ENCODE measurements at places on chromosomes 1 and 21. TPM values are rescaled to one million over a fixed set of nuclear protein-coding genes. Genes with fewer than 3 reads are reported as not detected.

DNA sequence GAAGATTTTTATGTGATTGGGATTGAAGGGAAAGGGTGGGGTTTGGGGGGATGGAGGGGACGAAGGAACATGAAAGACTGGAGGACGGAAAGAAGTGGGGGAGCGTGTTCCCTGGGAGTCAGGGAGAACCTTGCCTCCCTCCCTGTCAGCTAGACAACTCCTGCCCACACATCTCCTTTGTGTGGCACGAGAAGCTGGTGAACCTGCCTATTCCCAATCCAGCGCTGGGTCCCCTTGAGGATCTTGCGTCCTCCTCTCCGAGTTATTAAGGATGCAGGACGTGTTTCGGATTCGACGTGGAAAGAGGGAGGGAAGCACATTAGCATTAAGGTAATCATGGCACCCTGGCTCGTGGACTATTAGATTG lies 1.4 kb downstream of the LRRC7 start:
- DNase-seq, result no peak

GRCh38 chr1:74822851-74823401 lies 90.0 kb downstream of the TYW3 start:
- no peak for DNase-seq

GRCh38 chr21:34157521-34157920 lies 84.1 kb downstream of the MRPS6 start:
- DNase-seq, result no peak

DNA sequence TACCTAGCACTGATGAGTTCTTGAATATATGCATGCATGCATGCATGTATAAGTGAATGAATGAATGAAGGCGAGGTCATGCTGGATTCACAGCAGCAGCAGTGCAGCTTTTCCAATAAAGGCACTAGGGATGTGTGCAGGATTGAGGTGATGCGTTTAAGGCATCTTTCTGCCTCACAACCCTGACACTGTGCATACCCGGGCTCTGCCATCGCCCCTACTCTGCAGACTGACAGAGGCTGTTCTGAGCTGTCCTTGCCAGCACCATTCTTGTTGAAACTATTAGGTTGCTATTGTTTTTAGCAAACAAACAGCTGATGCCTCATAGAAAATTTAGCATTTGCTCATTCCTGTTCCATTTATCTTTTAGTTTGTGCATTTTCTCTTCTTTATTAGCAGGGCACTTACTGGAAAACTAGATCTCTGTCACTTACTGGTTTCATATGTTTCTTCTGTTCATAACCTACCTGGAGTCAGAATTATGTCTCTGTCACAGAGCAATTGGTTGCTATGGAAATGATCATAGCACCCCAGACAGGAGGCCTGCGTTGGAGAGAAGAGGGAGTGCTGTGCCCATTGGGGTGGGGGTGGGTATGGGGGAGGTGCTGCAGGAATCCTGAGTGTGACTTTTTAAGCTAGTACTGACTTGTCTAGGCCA lies 79.0 kb downstream of the CD58 start:
- no peak for DNase-seq

- DNase-seq, result no peak
These were observed 18.8 kb downstream of the GPR52 start for GRCh38 chr1:174466607-174467006.

DNA sequence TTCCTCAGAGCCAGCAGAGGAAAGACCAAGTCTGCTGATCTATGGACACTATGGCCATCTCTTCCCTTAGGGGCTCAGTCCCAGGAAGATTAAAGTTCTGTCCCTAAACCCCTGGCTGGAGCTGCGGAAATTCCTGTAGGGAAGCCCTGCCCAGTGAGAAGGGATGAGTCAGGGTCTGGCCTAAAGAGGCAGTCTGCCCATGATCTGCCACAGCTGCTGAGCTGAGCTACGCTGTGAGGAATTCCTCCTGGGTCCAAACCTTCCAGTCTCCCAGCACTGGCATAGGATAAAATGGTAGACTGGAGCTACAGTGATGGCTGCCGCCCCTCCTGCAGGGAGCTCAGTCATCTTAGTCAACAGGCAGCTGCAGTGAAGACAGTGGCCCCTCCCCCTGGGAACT lies 213.7 kb downstream of the BRINP2 start:
- DNase-seq, result peak; percentile 31

GRCh38 chr1:66641891-66642473 lies 108.0 kb downstream of the SGIP1 start:
- no peak for DNase-seq

- DNase-seq, result no peak
These were observed 18.9 kb downstream of the SGIP1 start for GRCh38 chr1:66552829-66553228.

DNA sequence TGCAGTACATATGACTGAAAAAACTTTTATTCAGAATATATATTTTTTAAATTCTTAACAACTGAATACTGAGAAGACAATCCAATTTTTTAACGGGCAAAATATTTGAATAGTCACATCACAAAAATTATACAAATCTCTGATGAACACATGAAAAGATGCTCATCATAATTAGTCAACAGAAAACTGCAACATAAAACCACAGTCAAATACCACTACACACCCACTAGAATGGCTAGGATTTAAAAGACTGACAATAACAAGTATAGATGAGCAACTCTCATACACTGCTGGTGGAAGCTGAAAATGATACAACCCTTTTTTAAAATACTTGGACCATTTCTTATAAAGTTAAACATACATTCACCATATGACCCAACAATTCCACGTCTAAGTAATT lies 87.7 kb upstream of the TNFSF4 start:
- no peak for DNase-seq

DNA sequence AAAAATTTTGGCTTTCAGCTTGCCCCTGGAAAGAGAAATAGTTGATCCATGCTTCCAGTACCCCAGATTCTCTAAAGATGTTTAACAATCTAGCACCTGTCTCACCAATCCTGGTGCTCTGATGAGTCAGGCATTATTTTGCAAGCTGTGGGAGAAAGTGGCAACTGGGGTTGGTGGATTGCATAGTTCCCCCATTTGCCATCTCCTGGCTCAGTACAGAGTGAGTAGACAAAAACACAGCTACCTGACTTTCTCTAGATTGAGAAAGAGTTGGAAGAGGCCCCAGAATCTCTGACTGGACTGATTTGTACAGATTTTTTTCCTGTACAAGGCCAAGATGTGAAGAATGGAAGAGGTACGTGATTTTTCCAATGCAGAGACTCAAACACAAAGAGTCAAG lies 75.1 kb upstream of the NEGR1 start:
- peak; percentile 96 for DNase-seq

DNA sequence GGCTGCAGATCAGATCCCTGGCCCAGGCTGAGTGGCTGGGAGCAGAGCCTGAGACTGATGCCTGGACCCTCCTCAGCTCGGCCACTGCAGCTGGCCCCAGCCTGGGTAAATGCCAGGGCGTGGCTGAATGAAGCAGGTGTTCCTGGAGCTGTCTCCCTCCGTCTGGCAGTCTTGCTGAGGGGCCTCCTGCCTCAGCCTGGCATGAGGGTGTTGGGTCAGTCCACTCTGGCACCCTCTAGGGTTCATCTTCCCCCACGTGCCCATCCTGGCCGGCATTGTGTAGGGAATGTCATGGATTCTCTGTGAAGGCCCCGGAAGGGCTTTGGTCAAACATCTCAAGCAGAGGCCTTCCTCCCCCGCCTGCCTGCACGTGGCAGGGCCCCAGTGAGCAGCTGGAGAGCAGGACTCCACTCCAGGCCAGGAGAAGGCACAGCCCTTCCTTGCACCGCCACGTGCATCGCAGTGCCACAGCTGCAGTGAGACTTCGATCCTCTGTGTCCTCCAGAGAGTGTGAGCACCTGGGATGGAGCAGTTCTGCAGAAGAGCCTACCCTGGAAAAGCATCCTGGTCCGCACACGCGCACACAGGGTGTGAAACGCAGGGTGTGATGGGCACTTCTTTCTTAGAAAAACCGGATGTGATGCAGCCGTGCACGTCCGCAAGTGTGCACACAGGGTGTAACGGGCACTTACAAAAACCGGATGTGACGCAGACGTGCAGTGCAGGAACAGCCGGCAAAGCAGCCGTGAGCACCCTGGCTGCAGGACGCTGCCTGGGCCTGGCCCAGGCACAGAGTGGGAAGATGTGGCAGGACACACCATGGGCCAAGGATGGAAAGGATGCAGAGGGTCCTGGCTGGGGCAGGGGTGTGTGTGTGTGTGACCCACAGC lies 4.6 kb upstream of the KRTAP10-4 start:
- DNase-seq, result no peak

- no peak for DNase-seq
These were observed 1.8 kb downstream of the PLEKHO1 start for GRCh38 chr1:150151291-150152181.

DNA sequence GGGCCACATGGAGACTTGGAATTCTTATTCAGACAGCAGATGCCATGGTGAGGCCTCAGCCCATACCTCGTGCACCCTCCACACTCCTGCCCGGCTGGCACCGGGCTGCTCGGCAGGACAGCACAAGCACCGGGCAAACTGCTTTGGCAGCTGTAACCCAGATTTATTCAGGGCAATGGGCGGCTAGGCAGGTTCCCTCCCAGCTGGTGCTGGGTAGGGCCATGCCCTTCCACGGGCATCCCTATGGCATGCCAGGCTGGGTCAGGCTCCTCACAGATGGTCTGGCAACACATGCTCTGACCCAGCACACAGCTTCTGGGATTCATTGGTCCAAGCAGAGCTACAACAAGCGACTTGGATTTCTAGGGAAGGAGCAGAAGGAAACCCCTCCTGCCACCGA lies 53.4 kb downstream of the ATP1A1 start:
- no peak for DNase-seq

GRCh38 chr1:25651824-25652741 lies 35.5 kb downstream of the MAN1C1 start:
- no peak for DNase-seq

DNA sequence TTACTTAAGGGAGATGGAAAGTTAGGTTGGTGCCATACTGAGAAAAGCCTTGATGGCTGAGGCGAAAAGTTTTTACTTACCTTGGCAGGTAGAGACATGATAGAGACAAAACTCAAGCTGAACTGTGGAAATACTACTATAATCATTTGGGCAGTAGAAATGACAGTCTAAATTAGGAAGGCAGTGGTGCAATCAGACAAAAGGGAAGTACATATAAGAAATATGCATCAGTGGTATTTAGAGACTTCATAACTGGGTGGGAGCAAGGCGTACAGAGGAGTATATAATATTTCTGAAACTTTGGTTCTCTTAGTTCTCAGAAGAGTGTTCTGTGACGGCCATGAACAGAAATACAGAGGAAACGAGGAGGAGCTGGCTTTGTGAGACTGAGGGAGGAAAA lies 2.4 kb upstream of the CEP350 start:
- no peak for DNase-seq

- no peak for DNase-seq
These were observed 2.4 kb upstream of the MMP23B start for GRCh38 chr1:1629430-1630190.

DNA sequence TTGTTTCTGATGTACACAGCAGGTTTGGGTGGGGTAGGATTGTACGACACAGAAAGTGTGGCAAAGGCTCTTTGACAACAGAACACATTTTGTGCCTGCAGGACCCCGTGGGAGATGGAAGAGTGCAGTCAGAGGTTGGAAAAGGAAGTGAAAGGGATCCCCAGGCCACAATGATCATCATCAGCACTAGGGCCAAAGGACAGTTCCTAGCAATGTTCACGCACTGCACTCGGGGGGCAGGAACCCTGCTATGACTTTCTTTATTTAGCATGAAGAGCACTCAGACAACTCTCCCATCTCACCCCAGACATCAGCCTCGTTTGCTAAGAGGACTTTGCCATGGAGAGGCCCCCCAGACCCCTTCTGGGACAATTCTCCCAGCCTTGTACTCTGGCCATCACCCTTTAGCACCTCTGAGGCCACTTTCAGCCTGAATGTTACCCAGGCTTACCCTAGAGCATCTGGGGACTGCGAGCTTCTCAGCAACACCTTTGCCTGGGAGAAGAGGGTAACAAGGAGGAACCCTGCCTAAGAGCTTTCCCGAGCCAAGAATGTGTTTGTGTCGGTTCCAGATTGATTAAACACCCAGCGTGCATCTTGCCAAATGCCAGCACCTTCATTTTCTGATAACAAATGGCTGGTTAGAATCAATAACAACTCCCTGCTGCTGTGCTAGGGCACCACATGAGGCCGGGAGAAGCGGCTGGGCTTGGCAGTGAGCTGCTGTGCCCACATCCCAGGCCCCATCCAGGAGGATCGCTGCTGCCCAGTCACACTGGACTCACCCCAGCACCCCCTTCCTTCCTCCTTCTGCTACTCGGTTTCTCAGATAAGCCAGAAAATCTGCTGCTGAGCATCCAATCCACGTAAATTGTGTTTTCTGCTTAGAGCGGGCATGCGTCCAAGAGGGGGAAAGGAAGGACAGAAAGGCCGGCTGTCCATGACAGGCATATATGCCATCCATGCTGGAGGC lies 633.1 kb downstream of the AJAP1 start:
- DNase-seq, result no peak

DNA sequence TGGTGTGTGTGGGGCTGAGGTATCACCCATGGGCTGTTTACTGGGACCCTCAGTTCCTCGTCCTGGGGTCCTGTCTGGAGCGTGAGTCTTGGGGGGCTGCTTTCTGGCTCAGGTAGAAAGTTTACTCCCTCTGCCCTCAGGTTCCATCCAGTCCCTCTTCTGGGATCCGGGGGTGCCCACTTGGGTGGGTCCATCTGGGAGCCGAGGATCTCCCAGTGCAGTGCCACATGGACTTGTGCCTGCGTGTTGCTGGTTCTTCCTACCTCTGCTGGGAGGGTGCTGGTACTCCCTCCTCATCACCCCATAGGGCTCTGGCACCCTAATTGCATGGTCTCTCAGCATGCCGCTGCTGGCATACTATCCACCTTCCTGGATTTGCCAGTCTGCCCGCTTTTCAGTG lies 14.0 kb downstream of the SNAP47 start:
- no peak for DNase-seq

- no peak for DNase-seq
These were observed 317.7 kb upstream of the ESRRG start for GRCh38 chr1:217040711-217041455.

GRCh38 chr1:27668808-27669723 lies 2.9 kb downstream of the IFI6 start:
- DNase-seq, result peak; percentile 69

DNA sequence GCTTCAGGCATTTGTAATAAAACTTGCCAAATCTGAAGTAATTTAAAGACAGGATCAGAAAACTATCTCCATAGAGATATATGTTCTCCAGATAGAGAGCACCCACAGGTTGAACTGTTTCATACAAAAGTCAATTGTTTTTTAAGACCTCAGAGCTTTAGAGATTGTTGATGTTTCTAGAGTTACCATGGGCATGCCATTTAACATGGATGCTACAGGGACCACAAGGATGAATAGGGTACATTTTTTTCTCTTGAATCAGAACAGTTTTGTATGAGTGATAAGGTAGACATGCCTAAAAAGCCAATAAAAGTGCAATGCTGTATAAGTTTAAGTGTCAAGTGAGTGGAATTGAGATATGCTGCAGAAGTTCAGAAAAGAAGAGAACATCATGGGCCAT lies 511.0 kb upstream of the CAMK1G start:
- no peak for DNase-seq

The PCP4 gene
- total RNA-seq, result not detected

The CNTN2 gene
- not detected for total RNA-seq

The PHLDA3 gene
- 169 TPM for total RNA-seq

The SPATA17 gene
- total RNA-seq, result 4.5 TPM

The BMP8A gene
- total RNA-seq, result not detected

The ETNK2 gene
- total RNA-seq, result 6.7 TPM

All from MCF 10A (cell line).